Posterior vena cava (tissue), 2 donors: ENCODE measurements at places on chromosomes 3 and 15. TPM values are rescaled to one million over a fixed set of nuclear protein-coding genes. Genes with fewer than 3 reads are reported as not detected.

SI gene
- 0.14 TPM for total RNA-seq

STRIT1 gene
- total RNA-seq = not detected

P2RY12 gene
- total RNA-seq = 3.1 TPM

ARHGEF26 gene
- total RNA-seq = 24.9 TPM

CACNA2D2 gene
- total RNA-seq = 2.6 TPM

C3orf70 gene
- 46.1 TPM for total RNA-seq

CLDND1 gene
- total RNA-seq = 105 TPM

MCF2L2 gene
- 0.38 TPM for total RNA-seq

CCR3 gene
- not detected for total RNA-seq

PRSS50 gene
- not detected for total RNA-seq

TMEM212 gene
- not detected for total RNA-seq

UTS2B gene
- total RNA-seq = 0.24 TPM

POPDC2 gene
- total RNA-seq = 7.0 TPM

EXD1 gene
- total RNA-seq = not detected

PIK3R4 gene
- total RNA-seq = 26.1 TPM

DNA sequence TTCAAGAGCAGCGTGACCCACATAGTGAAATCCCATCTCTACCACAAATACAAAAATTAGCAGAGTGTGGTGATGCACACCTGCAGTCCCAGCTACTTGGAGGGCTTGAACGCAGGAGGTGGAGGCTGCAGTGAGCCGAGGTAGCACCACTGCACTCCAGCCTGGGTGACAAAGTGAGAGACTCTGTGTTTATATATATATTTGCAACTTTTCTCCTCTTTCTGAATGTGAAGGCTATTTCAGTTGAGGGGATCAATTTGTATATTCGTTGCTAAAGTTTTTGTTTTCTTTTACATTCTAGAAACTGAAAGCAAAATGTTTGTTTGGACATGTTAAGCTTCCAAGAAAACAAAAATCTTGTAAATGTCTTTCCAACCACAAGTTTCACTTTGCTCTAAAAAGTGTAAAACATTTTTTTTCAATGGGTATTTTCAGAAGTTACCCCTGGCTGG is 29.8 kb upstream of the FAM98B start:
- DNase-seq = no peak

- DNase-seq = peak; percentile 81
Measured at GRCh38 chr15:85748729-85749128, 46.0 kb downstream of the KLHL25 start.

DNA sequence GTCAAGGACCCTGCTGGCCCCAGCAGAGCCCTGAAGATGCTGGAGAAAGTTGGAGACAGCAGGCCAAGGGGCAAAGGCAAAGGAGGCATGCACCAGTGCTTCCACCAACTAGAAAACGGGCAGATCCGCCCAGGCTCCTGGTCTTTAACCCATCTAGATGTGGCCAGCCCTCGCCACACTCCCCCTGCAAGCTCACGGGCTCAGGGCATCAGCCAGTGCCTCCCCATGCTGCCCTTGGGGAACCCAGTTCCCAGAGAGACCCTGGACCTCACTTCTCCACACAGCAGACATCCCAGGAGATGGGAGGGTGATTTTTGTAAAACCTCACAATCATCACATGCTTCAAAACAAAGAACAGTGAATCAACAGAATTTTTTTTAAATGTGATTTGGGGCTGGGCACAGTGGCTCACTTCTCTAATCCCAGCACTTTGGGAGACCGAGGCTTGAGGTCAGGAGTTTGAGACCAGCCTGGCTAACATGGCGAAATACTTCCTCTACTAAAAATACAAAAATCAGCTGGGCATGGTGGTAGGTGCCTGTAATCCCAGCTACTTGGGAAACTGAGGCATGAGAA is 24.5 kb downstream of the CYFIP1 start:
- peak; percentile 71 for DNase-seq

GRCh38 chr3:68936856-68937255 is 4.5 kb upstream of the TAFA4 start:
- DNase-seq = no peak

DNA sequence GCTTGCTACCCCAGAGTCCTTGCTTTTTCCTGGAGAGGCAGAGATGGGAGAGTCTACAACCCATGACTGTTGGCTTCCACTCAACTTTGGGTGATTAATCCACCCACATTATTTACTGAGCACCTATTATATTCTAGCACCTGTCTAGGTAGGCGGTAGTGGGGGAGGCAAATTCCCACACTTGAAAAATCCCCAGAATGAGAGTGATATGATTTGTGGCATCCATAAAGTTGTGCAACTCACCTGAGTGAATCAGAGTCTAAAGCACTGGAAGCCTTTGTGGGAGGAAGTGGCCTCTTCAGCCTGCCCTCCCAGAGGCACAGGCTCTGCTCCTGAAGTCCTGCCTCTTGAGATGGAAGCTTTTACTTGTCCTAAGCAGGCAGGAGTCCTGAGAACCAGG is 40.4 kb upstream of the CTNNB1 start:
- DNase-seq = no peak

DNA sequence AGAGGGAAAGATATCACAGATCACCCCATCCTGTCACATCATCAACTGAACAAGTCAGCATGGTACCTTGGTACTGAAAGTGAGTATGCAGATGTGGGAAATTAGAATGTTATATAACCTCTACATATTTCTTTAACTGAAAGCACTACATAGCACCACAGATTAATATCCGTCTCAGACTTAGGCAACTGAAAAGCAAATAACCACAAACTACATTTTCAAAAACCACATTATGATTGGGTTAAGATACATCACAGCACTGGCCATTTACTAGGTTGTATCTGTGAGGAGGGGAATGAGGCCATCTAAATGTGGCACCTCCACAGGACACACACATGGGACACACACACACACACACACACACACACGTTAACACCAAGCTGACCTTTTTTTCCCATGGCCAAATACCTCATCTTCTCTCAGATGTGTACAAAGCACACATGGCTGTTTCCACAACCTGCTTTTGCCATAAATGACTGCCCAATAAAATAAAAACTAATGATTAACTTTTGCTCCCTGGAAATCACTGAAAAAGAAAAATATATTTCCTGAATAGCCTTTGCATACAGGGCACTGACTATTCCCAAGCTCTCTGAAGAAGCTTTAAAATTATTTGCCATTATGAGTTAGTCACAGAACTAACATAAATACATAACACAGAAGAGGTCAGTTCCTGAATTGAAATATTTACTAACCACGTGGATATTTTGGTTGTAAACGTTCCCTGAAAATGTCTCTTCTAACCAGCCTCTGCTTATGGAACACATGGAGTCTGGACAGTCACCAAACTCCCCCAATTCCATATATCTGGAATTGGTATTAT is 60.1 kb downstream of the SUMF1 start:
- no peak for DNase-seq

DNA sequence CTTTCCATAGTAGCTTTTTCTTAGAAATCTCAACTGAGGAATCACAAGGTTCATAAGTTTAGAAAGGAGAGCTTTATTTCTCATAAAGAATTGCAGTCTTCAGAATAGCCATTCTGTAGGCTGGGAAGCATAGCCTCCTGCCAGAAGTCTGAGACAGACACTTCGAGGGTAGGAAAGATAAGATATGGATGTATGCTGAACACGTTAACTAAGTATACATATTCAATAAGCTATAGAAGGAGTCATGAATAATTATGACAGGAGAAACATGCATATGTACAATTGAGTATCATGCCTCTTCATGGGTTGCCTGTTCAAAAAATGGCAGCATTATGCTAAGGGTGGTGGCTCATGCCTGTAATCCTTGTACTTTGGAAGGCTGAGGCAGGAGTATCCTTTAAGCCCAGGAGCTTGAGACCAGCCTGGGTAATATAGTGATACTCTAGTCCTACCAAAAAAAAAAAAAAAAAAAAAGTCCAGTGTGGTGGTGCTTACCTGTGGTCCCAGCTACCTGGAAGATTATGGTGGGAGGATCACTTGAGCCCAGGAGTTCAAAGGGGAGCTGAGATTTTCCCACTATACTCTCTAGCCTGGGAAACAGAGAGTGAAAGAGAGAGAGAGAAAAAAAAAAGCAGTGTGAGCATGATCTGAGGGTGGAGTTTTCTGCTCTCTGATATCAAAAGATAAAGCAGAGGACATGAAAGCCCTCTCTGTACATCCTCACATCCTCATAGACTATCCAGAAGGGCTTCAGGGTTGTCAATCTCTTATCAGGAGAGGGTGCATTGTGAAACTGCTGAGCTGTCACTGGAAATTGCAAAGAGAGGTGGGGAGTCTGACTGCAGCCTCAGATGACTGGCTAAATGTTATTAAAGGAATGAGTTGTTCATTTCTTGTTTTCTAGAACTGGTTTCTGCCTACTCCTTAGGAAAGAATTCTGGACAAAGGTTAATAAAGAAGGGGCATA is 23.6 kb upstream of the CADPS start:
- no peak for DNase-seq

- DNase-seq = no peak
Measured at GRCh38 chr3:20240154-20240883, 54.3 kb upstream of the SGO1 start.

GRCh38 chr15:34837246-34838016 is 42.1 kb upstream of the ACTC1 start:
- no peak for DNase-seq

- peak; percentile 78 for DNase-seq
Measured at GRCh38 chr15:28005004-28005527, 94.0 kb downstream of the OCA2 start.

DNA sequence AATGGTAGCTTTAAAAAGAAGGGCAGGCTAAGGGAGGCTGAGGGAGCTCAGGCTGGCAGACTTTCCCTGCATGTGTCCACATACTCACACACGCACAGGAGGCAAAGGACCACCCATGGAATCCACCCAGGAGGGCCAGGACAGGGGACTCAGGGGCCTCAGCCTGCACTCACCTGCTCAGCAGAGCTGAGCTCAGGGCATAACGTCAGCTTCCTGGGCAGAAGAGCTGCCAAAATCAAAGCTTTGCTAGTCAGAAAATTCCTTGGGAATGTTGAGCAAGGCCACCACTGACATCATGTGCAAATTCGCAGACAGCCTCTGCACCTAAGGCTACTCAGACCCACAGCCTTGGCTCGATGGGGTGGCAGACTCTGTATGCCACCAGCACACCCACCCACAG is 16.4 kb upstream of the ALAS1 start:
- DNase-seq = peak; percentile 37

GRCh38 chr15:69659454-69660050 is 206.9 kb downstream of the RPLP1 start:
- DNase-seq = no peak

- no peak for DNase-seq
Measured at GRCh38 chr3:112956351-112956750, 18.6 kb downstream of the CD200R1 start.

DNA sequence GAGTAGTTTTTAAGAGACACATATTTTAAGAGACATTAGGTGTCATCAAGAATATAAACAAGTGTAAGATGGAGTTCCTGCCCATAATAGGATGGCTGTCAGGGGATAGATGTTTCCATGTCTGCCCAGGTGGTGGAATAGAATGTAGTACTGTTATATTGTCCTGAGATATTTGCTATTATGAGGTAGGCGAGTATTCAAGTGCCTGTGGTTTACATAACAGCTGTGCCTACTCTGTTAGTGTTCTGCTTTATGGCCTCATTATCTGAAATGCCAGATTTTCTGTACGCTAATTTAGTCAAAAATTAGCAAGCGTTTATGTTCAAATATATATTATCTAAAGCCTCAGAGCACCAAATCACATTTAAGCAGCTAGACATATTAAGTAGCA is 360.2 kb upstream of the ROPN1 start:
- DNase-seq = no peak

GRCh38 chr3:184485906-184486305 is 75.7 kb upstream of the EPHB3 start:
- DNase-seq = no peak

GRCh38 chr3:52277071-52277964 is 1.1 kb downstream of the WDR82 start:
- peak; percentile 95 for DNase-seq

GRCh38 chr3:46954178-46954577 is 22.4 kb downstream of the CCDC12 start:
- DNase-seq = no peak

- DNase-seq = no peak
Measured at GRCh38 chr3:123202451-123202850, 708 bp downstream of the SEC22A start.

DNA sequence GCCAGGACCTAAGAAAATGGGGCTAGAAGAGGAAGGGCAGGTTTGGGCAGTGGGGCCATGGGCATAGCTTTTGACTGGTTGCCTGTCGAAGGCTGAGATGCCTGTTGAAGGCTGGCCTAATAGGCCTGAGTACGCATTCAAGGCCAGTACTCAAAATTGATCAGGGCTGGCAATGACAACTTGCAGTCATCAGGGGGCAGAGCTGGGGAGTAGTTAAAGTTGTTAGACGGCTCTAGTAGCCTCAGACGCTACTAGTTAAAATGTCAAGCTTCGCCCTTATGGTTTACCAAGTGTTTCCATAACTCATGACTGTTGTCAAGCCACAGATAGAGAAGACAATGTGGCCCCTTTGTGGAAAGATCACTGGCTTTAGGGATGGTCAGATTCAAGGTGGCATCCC is 28.7 kb downstream of the SPG21 start:
- DNase-seq = no peak

DNA sequence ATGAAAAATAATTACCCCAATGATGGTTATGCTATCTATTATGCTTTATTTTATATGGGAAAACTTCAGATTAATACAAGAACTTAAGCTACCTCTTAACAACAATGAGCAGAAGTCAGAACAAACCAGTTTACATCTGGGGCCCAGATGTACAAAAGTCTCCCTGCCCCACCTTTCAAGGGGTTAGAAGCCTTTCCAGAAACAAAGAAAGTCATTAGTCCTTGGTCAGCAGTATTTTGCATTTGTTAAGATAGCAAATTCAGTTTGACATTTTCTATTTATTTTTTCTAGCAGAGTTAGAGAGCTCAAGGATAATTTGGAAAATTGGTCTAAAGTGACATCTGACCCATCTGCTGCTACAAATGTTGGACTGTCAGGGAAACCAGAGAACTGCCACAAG is 478.7 kb upstream of the UBE2E2 start:
- no peak for DNase-seq

GRCh38 chr15:82737975-82738374 is 28.3 kb upstream of the AP3B2 start:
- DNase-seq = no peak

- no peak for DNase-seq
Measured at GRCh38 chr3:168288511-168289401, 193.0 kb upstream of the GOLIM4 start.

- DNase-seq = no peak
Measured at GRCh38 chr15:85417276-85417675, 36.9 kb downstream of the AKAP13 start.

GRCh38 chr3:174216946-174217718 is 642.0 kb upstream of the NAALADL2 start:
- DNase-seq = no peak

DNA sequence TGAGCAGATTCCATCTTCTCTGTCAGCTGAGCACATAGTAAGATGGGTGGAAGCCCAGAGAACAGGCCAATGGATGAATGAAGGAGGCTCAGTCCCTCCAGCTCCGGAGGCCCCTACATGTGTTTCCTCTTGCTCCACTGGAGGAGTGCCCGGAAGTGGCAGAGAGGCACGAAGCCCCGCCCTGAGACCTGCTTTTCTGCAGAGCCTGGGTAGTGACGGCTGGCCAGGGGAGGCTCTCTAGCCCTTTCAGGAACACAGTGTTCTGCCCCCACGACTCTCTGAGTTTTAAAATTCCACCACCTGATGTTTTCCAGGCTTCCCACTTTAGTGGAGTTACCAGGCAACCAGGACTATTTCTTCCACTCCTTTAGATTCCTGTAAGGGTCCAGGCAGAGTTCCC is 149.4 kb upstream of the SLC6A11 start:
- no peak for DNase-seq

GRCh38 chr3:144104186-144104585 is 132.6 kb downstream of the DIPK2A start:
- DNase-seq = no peak
